ENCODE measurements at places on chromosomes 3 and 15.

GRCh38 chr15:100919481-100920405 lies 586 bp downstream of the LRRK1 start:
- DNase-seq, result peak; percentile 61

- no peak for DNase-seq
These were observed 333.8 kb upstream of the TRIM42 start for GRCh38 chr3:140344082-140344454.

GRCh38 chr3:19074257-19074900 lies 73.9 kb upstream of the KCNH8 start:
- no peak for DNase-seq

DNA sequence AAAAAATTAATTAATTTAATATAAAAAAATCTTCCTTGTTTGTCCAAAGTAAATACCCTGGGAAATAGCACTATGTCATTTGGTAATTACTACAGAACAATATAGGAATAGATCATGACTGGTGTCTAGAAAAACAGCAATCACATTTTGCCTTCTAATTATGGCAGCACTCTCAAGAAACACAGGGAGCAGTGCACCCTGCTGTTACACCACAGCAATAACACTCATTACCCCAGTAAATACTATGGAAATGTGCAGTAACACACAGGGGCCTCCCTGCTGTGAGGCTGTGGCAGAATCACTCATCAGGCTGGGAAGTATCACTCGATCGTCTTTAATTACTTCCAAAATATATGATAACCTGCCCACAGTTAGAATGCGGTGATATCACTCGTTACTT lies 646.0 kb downstream of the TUSC7 start:
- peak; percentile 3 for DNase-seq

GRCh38 chr3:152621967-152622810 lies 212.7 kb upstream of the P2RY1 start:
- DNase-seq, result no peak

- DNase-seq, result no peak
These were observed 23.1 kb upstream of the HERC1 start for GRCh38 chr15:63856711-63857460.

- no peak for DNase-seq
These were observed 39.5 kb downstream of the BTLA start for GRCh38 chr3:112459750-112460149.

DNA sequence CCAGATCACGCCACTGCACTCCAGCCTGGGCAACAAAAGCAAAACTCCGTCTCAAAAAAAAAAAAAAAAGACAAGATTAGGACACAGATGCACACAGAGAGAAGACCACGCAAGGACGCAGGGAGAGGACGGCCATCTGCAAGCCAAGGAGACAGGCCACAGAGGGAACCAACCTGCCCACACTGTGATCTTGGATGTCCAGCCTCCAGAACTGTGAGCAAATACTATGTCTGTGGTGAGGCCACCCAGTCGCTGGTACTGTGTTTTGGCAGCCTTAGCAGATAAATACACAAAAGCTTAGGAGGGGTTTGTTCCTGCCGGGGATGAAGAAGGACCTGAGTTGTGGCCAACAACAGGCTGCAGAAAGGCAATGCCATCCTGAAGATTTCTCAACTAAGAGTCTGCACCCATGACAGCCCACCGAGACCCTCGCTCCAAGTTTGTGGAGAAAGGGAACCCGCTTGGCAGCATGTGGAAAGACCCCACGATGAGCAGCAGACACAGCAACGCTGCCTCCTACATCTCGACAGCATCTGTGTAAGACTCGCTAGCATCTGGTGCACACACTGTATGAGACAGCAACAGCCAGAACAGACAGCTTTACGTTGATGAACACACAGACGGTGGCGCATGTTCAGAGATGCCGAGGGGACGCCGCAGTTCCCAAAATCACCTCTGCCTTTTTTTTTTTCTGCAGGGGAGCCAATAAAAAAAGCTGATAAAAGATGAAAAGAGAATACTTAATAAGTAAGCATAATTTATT lies 13.7 kb downstream of the CYFIP1 start:
- DNase-seq, result no peak

- DNase-seq, result no peak
These were observed 345.7 kb upstream of the RBMS3 start for GRCh38 chr3:28935146-28935545.

DNA sequence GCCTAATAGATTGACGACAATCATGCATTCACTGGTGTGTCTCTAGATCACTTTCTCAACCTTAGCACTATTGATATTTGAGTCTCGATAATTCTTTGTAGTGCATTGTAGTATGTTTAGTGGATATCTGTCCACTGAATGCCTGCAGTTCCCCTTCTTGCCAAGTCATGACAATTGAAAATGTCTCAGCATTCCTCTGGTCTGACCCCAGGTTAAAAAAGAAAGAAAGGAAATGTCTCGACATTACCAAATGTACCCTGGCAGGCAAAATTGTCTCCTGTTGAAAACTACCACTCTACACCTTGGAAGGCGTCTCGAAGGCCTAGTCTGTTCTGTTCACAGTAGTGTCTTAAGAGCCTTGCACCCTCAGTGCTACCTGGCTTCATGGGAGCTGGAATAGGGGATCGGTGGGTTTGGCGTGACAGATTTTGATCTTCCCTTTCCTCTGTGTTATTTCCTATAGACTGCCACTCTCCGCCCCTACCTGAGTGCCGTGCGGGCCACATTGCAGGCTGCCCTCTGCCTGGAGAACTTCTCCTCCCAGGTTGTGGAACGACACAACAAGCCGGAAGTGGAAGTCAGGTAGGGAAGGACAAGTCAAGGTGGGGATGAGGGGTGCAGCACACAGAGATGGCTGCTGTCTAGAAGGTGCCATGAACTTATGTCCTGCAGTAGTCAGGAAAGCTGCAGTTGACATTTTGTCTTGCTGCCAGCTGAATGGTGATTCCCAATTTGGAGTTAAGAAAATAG lies 4.5 kb downstream of the ARPC4 start:
- no peak for DNase-seq

- no peak for DNase-seq
These were observed 414.7 kb upstream of the NAALADL2 start for GRCh38 chr3:174444391-174444790.

DNA sequence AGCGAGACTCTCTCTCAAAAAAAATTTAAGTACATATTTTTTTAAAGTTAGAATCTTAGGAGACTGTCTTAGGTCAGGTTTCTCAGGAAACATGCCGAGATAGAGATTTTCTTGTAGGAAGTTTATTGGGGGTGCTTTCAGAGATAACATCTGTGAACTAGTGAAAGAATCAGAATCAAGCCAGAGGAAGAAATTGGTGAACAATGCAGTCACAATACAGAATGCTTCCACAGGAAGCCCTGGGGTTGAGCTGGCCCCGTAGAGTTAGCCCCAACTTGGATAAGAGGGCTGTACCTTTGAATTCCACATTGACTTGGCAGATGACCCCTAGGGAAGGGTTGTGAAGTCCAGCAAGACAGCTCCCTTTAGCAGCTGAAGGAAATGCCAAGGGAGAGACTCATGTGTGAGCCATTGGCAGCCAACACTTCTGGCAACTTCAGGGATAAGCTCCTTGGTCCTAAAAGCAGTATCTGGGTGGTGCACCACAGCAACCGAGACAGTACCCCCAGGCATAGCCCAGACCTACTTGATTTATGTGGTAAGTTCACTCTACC lies 7.1 kb upstream of the PLCB2 start:
- DNase-seq, result no peak

GRCh38 chr3:143295201-143296080 lies 175.9 kb downstream of the CHST2 start:
- no peak for DNase-seq

Measured in A549 (cell line).